ENCODE measurements at places on chromosomes 3 and 15. TPM values are rescaled to one million over a fixed set of nuclear protein-coding genes. Genes with fewer than 3 reads are reported as not detected.
A peak's percentile ranks its signal among the peaks of the same experiment; 100 is the strongest.

GRCh38 chr3:187982142-187982541 lies 171.8 kb upstream of the LPP start:
- no peak for DNase-seq

DNA sequence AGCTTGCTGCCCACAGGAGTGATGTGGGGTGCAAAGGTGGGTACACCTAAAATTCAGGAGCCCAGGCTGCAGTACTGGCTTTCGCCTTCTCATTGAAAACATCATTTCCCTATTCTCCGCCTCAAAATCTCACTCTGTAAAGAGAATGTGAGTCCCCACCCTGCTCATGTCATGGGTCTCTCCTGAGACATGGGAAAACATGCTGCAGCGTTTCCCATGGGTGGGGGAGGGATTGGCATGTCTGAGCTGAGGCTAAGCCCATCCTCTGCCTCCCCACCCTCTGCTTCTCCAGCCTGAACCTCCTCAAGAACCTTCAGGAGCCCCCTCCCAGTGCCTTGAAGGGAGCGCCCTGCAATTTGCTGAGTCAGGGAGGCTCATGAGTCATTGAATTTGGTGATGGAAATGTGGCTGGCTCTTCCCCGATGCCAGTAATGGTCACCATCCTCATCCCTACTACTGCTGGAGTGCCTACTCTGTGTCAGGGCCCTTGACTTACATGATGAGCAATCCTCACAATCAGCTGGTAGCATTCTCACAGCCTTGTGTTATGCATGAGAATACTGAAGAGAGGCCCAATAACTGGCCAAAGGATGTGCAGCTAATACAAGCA lies 28.8 kb downstream of the WNT5A start:
- DNase-seq: no peak

Gene ALG1L2
- not detected for total RNA-seq

DNA sequence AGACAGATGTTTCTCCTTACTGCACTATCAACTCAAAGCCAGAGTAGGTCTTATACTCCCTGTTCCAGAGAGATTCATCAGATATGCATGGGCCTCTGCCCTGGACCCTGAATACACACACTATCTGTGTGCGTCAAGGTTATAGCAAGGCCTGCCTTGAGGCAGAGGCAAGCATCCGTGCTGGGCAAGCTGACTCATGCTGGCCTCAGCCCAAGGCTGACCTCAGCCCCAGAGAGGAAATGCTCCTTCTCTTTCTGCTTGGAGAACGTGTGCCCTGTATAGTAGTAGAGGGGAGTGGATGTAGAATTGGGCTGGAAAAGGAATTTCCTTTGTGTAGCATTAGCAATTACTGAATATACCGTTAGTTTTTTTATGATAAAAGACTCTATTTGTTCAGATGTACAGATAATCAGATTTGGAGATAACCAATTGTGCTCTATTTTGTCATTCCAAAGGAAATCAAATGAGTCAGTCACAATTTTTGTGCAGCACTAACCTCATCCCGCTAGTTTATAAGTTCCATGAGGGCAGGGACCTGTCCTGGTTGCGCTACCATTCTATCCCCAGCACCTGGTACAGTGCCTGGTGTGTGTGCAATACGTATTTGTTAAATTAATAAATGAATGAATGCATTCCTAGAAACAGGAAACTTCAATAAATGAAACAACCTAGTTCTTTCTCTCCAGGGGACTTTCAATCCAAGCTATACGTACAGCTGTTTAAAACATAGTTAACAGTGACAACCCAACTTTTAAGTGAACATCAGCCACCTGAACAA lies 13.3 kb upstream of the PAQR9 start:
- peak; percentile 64 for DNase-seq

DNA sequence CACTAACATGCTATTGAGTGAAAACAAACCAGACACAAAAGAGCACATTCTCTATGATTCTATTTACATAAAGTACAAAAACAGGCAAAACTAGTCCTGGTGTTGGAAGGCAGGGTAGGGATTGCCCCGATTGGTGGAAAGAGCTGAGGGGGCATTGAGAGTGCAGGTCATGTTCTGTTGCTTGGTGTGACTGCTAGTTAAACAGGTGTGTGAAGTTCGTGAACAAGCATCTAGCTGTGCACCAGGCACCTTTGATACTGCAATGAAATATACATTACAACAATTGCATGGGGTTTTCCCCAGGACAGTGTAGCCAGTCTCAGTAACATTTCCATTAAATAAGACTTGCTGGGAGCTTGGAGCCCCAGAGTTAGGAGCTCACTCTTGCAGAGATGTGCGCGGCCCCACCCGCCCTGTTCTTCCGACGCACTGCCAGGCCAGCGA lies 26.3 kb upstream of the THRB start:
- no peak for DNase-seq

- no peak for DNase-seq
These were observed 7.9 kb downstream of the VIPR1 start for GRCh38 chr3:42510325-42510724.

- no peak for DNase-seq
These were observed 29.5 kb downstream of the FAM43A start for GRCh38 chr3:194715022-194715800.

DNA sequence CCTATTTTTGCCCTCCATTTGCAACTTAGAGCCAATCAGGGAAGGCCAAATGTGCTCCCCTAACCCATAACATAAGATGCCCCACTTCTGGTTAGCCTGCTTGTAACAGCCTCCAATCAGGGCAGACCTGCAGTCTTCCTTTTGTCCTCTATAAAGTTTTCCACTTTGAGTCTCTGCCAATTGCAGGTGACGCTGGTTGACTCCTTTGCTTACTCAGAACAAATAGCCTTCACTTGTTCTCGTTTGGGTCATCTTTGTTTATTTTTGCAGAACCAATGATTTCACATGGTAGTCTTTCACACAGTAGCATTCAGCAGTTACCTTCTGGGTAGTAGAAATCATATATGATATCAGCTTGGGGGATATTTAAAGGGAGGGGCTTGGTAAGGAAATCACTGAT lies 225.6 kb downstream of the MINAR1 start:
- no peak for DNase-seq

DNA sequence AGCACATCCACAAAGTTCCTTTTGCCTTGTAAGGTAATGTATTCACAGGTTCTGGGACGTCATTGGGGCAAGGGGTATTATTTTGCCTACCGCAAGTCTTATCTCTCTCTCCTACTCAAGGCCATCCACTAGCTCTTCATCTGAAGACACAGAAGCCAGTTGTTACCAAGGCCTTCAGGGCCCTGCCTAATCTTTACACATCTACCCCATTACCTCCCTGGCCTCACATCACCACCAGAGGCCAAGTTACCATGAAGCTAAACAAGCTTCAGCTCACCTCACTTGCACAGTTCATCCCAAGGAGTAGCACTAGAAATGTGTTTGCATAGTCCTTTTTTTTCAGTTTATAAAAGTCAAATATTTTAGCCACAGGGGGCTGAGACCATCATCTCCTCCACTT lies 34.1 kb downstream of the ATP8B4 start:
- DNase-seq: no peak

- DNase-seq: no peak
These were observed 39.4 kb upstream of the KY start for GRCh38 chr3:134690226-134690625.

Gene NMD3
- 45.8 TPM for total RNA-seq

GRCh38 chr3:10516544-10517452 lies 11.4 kb upstream of the ATP2B2 start:
- DNase-seq: no peak

Gene KCTD6
- total RNA-seq: 7.1 TPM

GRCh38 chr15:101559952-101560351 lies 70.4 kb upstream of the PCSK6 start:
- DNase-seq: no peak

DNA sequence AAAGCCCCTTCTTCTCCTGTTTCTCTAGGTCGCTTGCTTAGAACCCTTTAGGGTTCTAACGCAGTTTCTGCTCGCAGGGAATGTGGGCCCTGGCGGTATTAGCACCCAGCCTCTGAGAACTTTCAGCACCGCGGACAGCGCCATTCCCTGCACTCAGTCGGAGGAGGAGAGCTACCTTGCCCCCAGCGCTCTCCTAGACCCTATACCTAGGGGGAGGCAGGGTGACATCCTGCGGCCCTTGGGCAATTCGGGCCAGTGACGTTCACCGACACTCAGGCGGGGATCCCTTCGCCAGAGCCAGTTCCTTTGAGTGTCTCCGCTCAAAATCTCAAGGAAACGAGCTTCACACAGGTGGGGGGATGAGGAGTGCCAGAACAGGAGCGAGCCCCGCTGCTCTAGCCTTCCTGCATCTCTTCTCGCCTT lies 1.3 kb downstream of the SLC7A14 start:
- DNase-seq: peak; percentile 23

DNA sequence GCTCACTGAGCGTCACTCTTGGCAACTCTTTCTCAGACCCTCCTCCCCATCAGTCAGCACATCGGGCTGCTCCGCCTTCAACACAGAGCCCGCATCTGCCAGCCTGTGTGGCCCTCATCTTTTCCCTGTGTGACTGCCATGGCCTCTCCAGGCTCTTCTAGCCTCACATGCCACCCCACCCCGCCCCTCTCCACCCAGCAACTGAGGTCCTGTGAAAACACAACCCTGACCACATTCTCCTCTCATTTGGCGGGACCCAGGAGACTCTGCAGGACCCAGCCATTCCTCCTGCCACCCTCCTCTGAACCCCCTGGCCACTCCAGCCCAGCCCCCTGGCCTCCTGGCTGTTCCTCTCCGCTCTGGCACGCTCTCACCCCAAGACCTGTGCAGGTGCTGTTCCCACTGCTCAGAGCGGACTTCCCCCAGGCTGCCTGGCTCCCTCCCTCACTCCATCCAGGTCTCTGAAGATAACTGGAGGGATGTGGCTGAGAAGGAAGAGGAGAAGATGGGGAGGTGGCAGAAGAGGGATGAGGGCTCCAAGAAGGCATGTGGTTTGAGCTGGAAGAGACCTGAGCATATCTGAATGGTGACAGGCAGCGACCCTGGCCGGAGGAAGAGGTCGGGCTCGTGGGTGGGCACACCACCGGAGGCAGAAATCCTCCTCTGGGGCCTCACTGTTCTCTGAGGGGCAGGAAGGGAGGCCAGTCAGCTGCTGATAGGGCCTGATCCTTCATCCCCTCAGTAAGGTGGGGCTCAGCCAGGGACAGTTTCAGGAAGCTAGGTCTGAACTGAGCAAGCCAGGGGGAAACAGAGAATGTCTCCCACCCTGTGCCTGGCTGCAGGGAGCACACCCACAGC lies 111.2 kb upstream of the RPL32 start:
- no peak for DNase-seq

Gene HAPLN3
- total RNA-seq: 22.4 TPM

DNA sequence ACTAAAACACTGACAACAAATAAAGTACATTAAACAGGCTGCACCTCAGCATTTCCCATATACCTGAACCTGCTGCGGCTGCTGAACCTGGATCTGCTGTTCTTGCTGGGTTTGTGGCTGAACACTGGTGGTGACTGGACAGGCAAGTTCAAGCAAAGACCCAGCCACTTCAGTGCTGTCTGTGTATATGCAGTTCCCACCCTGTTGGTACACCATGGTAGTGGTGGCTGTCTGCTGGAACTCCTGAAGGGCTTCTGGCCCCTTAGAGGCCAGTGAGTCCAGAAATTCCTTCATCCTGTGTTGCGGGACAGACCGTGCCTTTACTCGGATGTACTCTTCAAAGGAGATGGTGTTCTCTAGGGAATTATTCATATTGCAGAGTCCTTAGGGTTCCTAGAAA lies 17.2 kb downstream of the QRICH1 start:
- no peak for DNase-seq

DNA sequence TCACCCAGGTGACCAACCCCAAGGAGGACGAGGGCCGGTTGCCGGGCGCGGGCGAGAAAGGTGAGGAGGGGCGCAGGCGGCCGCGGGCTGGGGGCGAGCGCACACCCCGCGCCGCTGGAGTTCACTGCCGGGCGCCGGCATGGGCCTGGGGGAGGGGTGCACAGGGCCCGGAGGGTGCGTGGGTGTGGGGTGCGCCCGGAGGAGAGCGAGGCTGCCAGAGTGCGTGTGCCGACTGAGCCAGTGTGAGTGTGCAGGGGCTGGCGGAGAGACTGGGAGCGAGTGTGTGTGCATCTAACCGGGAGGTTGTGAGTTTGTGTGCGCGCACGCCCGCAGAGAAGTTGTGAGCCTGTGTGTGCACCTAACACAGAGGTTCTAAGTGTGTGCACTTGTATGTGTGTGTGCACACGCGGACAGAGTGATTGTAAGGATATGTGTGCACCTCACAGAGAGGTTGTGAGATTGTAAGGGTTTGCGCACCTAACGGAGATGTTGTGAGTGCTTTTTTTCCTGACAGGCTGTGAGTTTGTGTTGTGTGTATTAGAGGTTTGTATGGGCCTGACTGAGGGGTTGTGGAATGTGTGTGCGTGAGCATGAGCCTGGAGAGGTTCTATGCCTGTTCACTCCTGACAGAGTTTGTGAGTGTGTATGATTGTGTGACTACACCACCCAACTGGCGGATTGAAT lies 681 bp downstream of the CTDSPL start:
- DNase-seq: no peak

Gene FAM107A
- 74.4 TPM for total RNA-seq

DNA sequence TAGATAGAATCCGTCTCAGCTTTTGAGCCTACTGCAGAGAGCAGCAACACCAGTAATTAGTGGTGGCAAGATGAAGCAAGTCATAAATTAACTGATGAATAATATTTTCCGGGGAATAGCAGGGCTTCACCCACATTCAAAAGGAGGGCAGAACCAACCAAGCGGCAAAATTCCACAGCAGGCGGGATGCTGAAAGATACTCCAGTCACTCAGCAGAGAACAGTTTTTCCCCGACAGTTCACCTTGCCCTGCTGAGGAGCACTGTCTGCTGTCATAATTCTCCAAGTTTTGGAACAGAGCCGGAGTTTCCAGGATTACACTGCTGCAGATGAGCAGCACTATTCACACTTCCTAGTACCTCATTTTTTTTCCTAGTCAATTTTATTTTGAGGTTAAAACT lies 274.7 kb downstream of the CD47 start:
- no peak for DNase-seq

Gene MINAR1
- 0.29 TPM for total RNA-seq

DNA sequence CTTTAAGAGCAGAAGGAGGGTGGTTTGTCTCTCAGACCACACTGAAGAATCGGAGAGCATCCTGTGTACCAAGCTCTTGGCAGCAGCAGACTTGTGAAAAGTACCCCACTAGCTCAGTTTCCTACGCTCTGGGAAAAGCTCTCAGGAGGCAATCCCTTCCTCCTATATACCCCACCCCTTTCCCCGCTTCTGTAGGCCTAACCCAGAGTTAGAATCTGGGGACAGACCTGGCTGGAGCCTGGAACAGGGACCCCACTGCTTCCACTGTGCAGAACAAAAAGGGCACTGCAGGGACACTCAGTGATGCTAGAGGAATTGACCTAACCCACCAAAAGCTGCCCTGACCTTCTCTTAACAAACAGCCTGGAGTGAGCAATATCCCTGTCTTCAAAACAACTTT lies 70.0 kb upstream of the CCDC39 start:
- DNase-seq: no peak

Gene ZNF860
- 1.2 TPM for total RNA-seq

GRCh38 chr3:21620511-21621155 lies 130.4 kb downstream of the ZNF385D start:
- no peak for DNase-seq

Gene IL16
- total RNA-seq: 1.4 TPM

Measured in glomerular endothelial cell (primary cell).